Naive thymus-derived CD8-positive, alpha-beta T cell (primary cell): ENCODE measurements at places on chromosomes 3 and 15.

DNA sequence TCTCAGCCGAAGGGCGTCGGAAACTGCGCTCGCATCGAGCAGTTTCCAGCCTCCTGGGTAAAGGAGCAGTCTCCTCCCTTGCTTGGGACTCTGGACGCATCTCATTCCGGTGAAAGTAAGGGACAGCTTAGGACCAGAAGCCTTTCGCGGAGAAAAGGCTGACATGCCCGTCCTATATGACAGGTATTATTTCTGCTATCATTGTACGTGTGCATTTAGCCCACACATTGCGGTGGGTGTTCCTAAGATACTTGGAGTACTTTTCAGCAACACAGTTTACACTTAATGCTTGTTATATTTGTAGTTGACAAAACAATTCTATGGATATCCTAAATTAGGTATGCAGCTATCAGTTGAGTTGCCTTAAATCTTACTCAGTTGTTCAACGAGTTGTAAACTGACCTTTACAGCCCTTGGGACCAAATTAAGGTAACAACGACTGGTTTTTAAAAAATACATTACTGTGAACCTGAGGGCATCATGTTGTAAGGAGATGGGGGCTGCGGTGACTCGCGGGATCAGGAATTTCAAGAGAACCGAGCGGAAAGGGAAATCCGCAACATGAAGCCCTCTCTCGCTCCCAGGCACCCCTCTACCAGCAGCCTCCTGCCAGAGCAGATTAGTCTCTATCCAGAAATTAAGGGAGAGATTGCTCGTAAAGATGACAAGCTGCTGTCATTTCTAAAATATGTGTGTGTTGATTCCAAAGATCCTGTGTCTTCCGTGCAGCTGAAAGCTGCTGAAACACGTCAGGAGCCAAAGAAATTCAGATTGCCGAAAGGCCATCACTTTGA lies 632 bp upstream of the COPS2 start:
- no peak for DNase-seq
- peak overlapping the region; percentile 94 for H3K27ac ChIP-seq
- no peaks in the 10 kb centered on the region for H3K27me3 ChIP-seq
- H3K36me3 ChIP-seq, result no peaks in the 10 kb centered on the region
- H3K4me1 ChIP-seq, result peaks cover 9% of the 10 kb centered on the region

DNA sequence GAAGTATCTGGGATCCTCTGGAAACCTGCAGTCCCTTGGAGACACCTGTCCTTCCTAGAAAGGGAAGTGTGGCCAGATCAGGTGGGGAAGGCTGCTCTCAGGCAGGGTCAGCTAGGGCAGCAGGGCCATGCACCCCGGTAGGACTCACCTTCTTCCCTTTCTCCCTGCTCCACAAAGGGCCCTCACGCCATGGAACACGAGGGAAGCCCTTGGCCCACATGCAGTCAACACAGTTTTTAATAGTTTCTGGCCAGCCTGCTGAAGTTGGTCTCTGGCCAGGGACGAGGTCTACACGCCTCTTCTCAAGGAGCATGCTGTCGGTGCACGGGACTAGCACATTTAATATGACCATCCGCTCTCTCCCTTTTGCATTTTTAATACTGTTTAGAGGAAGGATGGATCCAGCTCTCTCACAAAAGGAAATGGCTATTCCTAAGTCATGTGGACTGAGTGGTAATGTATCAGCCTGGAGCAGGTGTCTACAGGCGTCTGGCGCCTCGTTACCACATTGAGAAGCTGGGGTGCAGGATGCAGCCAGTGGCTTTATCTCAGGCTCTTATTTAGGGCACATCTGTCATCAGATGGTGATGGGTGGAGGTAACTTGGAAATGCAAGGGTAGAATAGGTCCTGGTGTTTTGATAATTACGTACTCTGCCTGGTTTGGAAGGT lies 153.9 kb downstream of the KLF13 start:
- H3K4me1 ChIP-seq, result peaks cover 68% of the 10 kb centered on the region
- no peak for DNase-seq
- peak overlapping the region; percentile 63 for H3K27ac ChIP-seq
- H3K4me3 ChIP-seq, result peak overlapping the region; percentile 15
- H3K27me3 ChIP-seq, result peaks cover 6% of the 10 kb centered on the region

GRCh38 chr3:134253475-134254226 lies 3.0 kb upstream of the RYK start:
- H3K36me3 ChIP-seq, result no peaks in the 10 kb centered on the region
- H3K27me3 ChIP-seq, result no peaks in the 10 kb centered on the region
- DNase-seq, result no peak
- peaks cover 27% of the 10 kb centered on the region for H3K4me1 ChIP-seq
- no peak overlapping the region for H3K4me3 ChIP-seq
- no peak overlapping the region for H3K27ac ChIP-seq

- no peak overlapping the region for H3K27ac ChIP-seq
- DNase-seq, result no peak
- H3K36me3 ChIP-seq, result no peaks in the 10 kb centered on the region
- no peak overlapping the region for H3K4me3 ChIP-seq
- H3K4me1 ChIP-seq, result no peaks in the 10 kb centered on the region
- no peaks in the 10 kb centered on the region for H3K27me3 ChIP-seq
These were observed 50.0 kb upstream of the RFX7 start for GRCh38 chr15:56293495-56294292.

DNA sequence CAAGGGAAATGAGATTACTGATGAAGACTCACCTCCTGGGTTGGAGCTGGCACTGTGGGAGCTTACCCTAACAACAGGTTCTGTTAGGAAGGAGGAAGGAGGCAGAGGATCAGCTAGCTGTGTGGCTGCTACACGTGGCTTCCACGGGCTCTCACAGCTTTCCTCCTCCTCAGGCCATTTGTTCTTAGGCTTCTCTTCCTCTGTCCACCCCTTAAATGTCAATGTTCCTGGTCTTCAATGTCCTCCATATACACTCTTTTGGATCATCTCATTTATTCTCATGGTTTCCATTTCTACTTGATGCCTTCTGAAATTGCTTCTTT lies 5.0 kb downstream of the PIGZ start:
- no peak for DNase-seq
- H3K4me3 ChIP-seq, result no peak overlapping the region
- no peak overlapping the region for H3K27ac ChIP-seq
- H3K27me3 ChIP-seq, result peaks cover 3% of the 10 kb centered on the region
- no peaks in the 10 kb centered on the region for H3K4me1 ChIP-seq

DNA sequence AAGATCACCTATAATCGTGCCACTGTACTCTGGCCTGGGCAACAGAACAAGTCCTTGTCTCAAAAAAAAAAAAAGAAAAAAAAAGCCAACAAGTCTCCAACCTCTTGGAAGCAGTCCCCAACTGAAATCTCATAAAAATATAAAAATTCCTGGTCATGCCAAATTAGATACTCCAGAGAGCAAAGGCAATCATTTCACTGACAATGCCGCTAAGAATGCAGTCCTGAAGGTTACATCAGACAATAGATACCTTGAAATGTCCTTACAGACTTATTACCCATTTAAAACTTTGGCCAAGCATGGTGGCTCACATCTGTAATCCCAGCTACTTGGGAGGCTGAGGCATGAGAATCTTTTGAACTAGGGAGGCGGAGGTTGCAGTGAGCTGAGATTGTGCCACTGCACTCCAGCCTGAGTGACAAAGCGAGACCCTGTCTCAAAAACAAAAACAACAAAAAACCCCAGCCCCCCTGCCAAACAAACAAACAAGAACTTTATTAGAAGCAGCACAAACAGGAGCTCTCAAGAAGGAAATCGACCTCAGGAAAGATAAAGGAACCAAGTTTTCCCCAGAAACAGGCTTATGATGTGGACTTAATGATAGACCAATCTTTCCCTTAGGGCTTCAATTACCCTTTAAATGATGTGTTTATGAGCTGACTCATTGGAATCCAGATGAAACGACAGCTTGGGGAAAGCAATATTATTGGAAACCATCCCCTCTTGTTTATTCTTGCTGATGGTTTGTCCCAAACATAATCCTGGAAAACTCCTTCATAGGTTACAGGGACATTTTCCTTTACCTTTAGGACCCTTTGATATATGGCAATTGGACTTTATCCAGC lies 53.1 kb upstream of the XCR1 start:
- no peaks in the 10 kb centered on the region for H3K36me3 ChIP-seq
- H3K27me3 ChIP-seq, result peaks cover 1% of the 10 kb centered on the region
- H3K4me1 ChIP-seq, result peaks cover 3% of the 10 kb centered on the region
- no peak overlapping the region for H3K4me3 ChIP-seq
- H3K27ac ChIP-seq, result no peak overlapping the region

DNA sequence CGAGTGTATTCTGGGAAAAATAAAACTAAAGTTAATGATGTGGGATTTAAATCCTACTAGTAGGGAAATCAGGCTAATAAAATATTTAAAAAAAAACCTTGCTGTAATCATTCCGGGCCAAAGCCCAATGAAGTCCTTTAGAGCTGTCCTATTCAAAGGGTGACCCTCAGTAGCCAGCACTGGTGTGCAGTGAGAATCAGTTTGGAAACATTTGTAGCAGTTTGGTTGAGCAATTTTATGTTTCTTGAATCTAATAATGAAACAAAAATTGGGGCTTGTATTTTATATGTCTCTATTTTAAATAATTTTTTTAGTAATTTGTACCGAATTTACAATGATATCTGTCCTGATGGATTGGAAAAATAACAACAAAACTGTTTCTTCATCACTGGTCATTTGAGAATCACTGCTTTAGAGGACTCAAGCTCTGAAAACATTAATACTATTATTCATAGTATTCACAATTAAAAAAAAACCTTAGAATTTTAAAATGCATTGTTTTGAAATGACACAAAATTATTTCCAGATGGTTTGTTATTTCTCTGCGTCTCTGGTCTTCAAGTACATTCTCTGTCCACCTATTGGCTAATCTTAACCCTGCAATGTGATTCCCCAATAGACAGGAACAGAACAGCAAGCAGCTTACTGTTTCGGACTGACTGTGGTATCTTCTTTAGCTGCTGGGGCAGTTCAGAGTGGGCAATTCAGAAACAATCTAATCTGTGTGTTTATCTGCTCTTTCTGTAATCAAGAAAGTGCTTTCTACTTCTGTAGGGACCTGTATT lies 71.2 kb downstream of the OTOL1 start:
- H3K4me3 ChIP-seq, result no peak overlapping the region
- no peaks in the 10 kb centered on the region for H3K4me1 ChIP-seq
- DNase-seq, result no peak

DNA sequence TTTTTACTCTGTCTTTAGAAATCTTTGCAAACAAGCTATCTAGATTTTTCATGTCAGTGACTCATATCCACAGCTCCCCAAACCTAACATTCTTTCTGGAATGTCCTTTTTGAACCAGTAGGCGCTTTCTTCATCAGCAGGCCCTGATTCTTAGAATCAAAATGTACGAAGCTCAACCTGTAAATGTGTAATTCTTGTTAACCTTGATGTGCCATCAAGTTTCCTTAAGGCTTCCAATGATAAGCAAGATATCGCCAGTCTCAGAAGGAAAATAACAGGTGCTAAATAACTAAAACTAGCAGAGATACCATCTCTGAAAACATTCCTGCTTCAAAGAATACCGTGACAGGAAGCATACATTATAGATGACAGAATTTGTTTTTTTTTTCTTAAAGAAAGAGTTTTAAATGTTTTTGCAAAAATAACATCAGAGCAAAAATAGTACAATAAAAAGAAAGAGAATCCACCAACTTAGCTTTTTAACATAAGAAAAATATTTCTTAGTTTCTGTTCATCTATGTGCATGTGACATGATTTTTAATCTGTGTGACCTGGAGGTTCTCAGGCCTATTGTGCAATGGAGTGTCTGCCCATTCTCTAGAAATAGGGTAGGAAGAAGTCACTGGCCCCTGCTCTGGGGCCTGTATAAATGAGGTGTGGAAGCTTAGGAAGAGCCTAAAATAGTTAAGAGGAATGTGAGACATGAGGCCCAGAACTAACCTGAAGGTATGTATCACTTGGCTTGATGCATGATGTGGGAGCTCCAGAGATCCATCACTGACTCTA lies 14.7 kb upstream of the SECISBP2L start:
- H3K36me3 ChIP-seq, result no peaks in the 10 kb centered on the region
- H3K27ac ChIP-seq, result peak overlapping the region; percentile 80
- peaks cover 9% of the 10 kb centered on the region for H3K4me1 ChIP-seq
- peak overlapping the region; percentile 12 for H3K4me3 ChIP-seq
- H3K27me3 ChIP-seq, result no peaks in the 10 kb centered on the region
- DNase-seq, result no peak

DNA sequence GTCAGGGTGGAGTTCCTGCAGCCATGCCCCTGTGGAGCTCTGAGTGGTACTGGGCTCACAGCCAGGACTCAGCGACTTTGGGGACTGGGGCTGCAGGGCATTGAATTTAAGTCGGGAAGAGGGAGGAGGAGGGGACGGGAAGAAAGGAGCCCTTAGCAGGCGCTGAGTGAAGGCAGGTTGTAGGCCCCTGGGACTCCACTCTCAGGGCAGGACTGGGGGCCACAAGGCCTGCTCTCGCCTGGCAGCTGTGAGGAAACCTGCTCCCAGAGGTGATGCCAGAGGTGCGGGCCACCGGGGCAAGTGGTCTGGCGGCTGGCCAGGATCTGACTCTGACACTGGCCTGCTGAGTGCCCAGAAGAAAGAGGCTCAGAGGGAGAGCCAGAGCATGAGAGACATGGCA lies 73.5 kb downstream of the EPHB3 start:
- peaks cover 4% of the 10 kb centered on the region for H3K4me1 ChIP-seq
- no peaks in the 10 kb centered on the region for H3K36me3 ChIP-seq
- H3K27me3 ChIP-seq, result no peaks in the 10 kb centered on the region
- DNase-seq, result no peak
- H3K4me3 ChIP-seq, result no peak overlapping the region

- peak overlapping the region; percentile 64 for H3K4me3 ChIP-seq
- H3K36me3 ChIP-seq, result peaks cover 26% of the 10 kb centered on the region
- peak overlapping the region; percentile 90 for H3K27ac ChIP-seq
- H3K4me1 ChIP-seq, result peaks cover 19% of the 10 kb centered on the region
- peak; percentile 50 for DNase-seq
- H3K27me3 ChIP-seq, result no peaks in the 10 kb centered on the region
These were observed 572.6 kb downstream of the FOXP1 start for GRCh38 chr3:71010726-71011455.

- no peak overlapping the region for H3K4me3 ChIP-seq
- no peaks in the 10 kb centered on the region for H3K36me3 ChIP-seq
- DNase-seq, result no peak
- H3K4me1 ChIP-seq, result peaks cover under 1% of the 10 kb centered on the region
- H3K27ac ChIP-seq, result no peak overlapping the region
- H3K27me3 ChIP-seq, result no peaks in the 10 kb centered on the region
These were observed 6.3 kb upstream of the ATP1B3 start for GRCh38 chr3:141870091-141870687.

DNA sequence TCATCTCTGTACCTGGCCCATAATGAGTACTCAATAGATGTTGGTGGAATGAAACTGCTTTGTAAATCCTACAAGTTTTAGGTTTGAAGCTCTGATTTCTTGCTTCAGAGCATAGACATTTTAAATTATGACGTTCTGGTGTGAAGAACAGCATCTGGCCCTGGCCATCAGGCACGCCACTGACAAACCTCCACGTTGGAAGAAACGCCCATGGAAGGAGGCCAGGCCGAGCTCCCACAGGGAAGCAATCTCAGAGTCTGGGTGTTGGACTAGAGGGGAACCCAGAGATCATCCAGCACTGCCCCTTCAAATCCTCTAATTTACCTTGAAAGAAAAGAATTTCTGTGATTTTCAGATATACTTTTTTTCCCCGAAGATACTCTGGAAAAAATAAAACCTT lies 328.1 kb upstream of the RGMA start:
- no peaks in the 10 kb centered on the region for H3K36me3 ChIP-seq
- no peak for DNase-seq
- no peaks in the 10 kb centered on the region for H3K4me1 ChIP-seq
- no peak overlapping the region for H3K4me3 ChIP-seq
- H3K27me3 ChIP-seq, result peaks cover 4% of the 10 kb centered on the region

- no peaks in the 10 kb centered on the region for H3K36me3 ChIP-seq
- H3K27me3 ChIP-seq, result no peaks in the 10 kb centered on the region
- no peak overlapping the region for H3K4me3 ChIP-seq
- no peak overlapping the region for H3K27ac ChIP-seq
These were observed 567.3 kb upstream of the LMCD1 start for GRCh38 chr3:7934362-7934761.

- DNase-seq, result no peak
- H3K36me3 ChIP-seq, result peaks cover under 1% of the 10 kb centered on the region
- H3K4me1 ChIP-seq, result no peaks in the 10 kb centered on the region
- no peak overlapping the region for H3K27ac ChIP-seq
These were observed 116.1 kb downstream of the FAM43A start for GRCh38 chr3:194801461-194802432.
